ENCODE measurements at places on chromosomes 6 and 20.

DNA sequence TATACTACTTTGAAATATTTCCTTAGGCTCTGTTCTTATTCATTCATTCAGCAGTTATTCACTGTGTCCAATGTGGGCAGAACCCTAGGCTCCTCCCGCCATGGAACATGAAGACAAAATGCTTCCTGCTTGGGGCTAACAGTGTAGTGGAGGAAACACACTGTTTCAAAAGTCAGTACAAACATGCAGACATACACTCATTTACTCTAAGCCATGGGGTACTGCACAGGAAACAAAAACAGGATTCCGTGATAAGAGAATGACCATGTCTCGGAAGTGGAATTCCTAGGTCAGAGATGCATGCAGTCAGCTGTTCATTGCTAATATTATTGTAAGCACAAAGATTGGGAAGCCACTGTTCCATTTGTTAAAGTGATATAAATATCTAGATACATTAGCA is 18.4 kb upstream of the FAM209A start:
- DNase-seq: no peak

DNA sequence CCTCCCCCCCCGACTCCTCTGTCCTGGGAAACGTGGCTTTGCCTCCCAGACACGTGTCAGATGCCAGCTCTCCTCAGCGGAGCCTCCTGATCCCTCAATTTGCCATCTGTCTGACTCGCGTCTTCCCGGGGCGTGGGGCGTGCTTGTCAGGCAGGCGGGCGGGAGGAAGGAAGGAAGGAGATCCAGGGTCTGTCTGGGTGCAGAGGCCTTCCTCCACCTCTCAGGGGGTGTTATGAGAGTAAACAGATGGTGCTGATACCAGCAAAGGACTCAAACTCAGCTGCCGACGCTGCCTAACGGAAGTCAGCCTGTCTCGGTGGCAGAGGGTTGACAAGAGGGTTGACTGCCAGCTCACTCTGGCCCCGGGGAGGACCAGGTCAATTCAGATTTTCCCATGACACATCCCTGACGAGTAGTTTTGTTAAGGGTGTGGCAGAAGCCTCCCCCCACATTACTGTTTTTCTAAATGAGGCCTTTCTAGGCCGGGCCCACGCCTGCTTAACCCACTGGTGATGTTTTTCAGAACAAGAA is 17.0 kb downstream of the UQCC2 start:
- no peak for DNase-seq

- no peak for DNase-seq
Observed at GRCh38 chr6:90186026-90186425, 110.6 kb downstream of the BACH2 start.

GRCh38 chr6:617456-618100 is 39.3 kb downstream of the HUS1B start:
- DNase-seq: no peak

- DNase-seq: no peak
Observed at GRCh38 chr6:158168040-158168289, at the start of gene SERAC1. SERAC1 (minus strand) TSS chr6:158168262; CDS start chr6:158158363, 9,899 bp downstream.

GRCh38 chr20:49460916-49461315 is 21.6 kb downstream of the KCNB1 start:
- peak; percentile 55 for DNase-seq

DNA sequence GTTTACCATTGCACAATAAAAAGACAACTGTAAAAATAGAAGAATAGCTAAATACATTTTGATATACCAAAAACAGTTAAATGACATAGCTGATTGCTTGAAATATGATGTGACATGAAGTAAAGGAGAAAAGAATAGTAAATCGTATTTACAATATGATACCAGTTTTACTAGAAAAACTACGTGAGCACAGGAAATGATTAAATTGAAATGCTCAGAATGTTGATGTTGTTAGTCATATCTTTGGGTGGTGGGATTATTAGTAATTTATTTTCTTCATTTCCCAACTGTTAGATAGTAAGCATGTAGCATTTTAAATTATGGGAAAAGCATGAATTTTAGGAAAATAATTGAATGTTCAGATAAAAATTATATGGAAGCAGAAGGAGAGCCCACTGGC is 268.3 kb upstream of the TAB2 start:
- DNase-seq: no peak

DNA sequence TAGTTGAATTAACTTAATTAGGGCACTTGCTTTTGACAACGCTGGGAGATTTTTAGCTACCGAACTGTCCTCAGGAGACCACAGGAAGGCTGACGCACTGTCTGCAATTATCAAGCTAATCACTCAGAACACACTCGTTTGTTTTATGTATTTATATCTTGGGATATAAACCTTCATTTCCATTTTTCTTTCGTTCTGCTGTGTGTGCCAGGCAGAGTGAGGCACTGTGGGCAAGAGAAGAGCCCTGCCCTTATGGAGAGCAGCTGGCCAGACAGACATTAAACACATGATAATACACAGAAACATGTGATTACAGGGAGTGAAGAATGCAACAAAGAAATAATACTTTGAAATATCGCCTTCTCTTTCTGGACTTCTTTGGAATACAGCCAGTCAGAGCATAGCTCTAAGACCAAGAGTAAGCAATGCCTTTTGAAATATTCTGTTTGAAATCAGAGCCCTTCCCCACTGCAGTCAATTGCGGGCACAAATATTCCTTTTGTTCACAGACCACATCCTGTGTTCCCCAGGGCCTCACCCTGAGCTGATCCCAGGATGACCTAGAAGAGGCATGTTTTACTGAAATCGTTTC is 96.8 kb downstream of the ANKRD60 start:
- DNase-seq: peak; percentile 58

- DNase-seq: no peak
Observed at GRCh38 chr6:23600118-23600517, 525.9 kb upstream of the NRSN1 start.

- no peak for DNase-seq
Observed at GRCh38 chr20:62633598-62634329, 8.5 kb upstream of the SLCO4A1 start.

- DNase-seq: no peak
Observed at GRCh38 chr6:158441716-158442215, 118.1 kb upstream of the TMEM181 start.

DNA sequence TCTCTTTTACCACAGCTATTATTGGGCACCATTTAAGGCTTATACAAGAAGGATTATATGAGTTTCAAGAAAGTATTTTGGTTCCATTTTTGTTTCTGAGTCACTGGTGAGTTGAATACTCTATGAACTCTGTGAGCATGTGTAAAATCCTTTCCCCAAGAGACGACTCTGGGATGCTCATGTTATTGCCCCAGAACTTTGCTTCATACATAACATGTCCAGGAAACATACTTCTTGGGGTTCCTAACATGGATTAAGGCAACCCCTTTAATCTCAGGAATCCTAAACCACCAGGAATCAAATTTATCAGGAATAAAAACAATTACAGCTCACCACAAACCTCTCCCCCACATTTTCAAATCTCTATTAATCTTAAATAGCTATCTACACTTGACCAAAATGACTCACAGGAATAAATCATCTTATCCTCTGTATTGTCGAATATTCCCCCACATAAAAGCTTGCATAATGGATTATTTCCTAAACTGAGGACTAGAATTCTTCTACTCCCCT is 117.5 kb upstream of the COL21A1 start:
- DNase-seq: no peak

DNA sequence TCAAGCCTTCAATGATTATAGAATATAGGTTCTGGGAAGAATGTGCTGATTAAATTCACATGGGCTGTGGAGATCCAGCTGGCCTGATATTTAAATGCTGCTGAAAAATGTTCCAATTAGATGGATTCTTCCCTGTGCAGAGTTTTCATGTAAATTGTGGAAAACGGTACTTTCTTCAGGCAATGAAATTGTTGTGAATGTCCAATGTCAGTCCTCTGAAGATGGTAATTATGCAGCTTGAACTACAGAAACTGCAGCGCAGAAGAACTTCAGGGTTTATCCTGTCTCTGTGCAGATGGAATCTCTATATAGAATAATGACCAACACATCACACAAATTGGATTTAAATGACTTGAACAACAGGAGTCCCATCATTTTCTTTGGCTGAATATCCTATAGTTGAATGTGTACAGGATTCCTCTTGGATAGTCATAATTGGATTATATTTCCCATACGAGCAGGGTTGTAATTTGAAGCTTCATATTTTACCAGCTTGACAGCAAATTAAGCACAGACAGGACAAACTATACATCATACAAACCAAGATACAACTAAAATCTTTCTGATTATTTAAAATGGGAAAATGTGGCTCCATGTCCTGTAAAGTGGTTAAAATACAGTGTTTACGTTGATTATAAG is 82.3 kb downstream of the CAP2 start:
- no peak for DNase-seq

DNA sequence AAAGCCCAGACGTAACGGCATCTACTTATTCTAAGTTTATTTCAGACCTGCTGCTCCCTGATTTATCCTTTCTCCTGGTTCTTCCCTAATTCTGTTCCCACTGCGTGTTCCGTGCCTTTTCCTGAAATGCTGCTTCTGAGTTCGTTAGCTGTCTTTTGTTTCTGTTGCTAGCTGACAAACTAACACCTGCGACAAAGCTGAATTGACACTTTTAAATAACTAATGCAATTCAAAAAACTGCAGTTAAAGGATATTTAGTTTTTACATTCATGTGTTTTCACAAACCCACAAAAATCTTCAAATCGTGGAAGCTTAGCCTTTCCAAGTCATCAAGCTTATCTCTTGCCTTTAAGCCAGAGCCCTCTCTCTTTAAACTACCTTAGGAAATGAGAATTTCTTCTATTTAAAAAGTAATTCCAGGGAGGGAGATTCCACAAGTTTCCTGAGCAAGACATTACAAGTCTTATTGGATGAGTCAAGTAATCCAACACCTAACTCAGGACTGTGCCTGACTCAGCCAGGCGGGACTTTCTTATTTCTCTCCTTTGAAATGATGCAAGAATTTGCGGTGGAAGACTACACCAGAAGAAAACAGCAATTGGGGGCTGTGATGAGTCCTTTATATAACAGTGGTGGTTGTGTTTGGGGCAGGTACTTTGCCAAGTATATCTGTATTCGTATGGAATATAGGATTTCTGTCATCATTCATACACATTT is 6.3 kb downstream of the ADTRP start:
- DNase-seq: no peak

DNA sequence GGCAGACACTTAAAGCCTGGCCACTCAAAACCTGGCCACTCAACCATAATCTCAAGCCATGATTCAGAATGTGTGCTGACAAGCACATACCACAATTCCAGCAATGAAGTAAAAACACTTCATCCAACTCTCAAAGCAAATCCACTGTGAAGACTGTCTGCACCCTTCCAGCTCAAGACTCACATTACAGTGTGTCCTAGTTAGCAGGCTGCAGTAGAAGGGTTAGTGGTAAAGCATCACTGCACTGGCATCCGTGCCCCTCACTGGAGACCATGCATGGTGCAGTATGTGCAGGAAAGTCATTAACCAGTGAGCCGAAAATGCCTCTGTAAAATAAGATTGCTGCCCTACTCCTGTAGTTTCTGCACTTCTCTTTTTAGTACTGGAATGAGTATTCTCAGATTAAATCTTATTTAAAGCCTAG is 43.4 kb downstream of the SLC23A2 start:
- DNase-seq: no peak

GRCh38 chr6:11196511-11197174 is 35.8 kb downstream of the NEDD9 start:
- DNase-seq: no peak

DNA sequence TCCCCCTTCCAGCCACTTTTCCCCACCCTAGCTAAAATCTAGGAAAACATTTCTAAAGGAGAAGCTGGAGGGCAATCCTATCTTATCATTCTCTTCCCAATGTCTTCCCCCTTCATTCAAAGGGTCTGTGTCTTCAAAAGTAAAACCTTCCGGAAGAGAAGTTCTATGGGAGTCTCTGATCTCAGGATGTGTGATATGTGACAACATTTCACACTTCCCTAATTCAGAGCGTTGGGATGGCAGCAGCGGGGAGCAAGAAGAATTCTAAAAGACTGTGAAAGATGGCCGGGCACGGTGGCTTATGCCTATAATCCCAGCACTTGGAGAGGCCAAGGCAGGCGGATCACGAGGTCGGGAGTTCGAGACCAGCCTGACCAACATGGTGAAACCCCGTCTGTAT is 65.4 kb upstream of the AKIRIN2 start:
- no peak for DNase-seq

- DNase-seq: no peak
Observed at GRCh38 chr6:154157082-154157481, 118.0 kb downstream of the OPRM1 start.

DNA sequence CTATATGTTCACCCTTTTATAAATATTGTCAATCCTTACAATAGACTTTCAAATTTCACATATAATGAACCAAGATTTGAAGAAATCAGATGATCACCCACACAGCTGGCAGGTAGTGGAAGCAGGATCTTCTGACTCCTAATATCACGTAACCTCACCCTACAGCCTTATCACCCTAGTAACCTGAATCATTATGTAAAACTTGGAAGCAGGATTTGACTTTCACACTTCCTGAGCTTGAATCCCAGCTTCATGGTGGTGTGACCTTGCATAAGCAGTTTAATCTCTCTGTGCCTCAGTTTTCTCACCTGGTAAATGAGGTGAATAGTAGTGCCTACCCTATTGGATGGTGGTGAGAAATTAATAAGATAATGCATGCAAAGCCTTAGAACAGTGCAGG is 16.4 kb downstream of the SPTLC3 start:
- DNase-seq: no peak

GRCh38 chr6:47375426-47375825 is 65.7 kb upstream of the TNFRSF21 start:
- DNase-seq: no peak

- DNase-seq: no peak
Observed at GRCh38 chr6:9126878-9127560, 691.7 kb upstream of the SLC35B3 start.

- DNase-seq: no peak
Observed at GRCh38 chr6:127812985-127813698, 87.7 kb downstream of the THEMIS start.

DNA sequence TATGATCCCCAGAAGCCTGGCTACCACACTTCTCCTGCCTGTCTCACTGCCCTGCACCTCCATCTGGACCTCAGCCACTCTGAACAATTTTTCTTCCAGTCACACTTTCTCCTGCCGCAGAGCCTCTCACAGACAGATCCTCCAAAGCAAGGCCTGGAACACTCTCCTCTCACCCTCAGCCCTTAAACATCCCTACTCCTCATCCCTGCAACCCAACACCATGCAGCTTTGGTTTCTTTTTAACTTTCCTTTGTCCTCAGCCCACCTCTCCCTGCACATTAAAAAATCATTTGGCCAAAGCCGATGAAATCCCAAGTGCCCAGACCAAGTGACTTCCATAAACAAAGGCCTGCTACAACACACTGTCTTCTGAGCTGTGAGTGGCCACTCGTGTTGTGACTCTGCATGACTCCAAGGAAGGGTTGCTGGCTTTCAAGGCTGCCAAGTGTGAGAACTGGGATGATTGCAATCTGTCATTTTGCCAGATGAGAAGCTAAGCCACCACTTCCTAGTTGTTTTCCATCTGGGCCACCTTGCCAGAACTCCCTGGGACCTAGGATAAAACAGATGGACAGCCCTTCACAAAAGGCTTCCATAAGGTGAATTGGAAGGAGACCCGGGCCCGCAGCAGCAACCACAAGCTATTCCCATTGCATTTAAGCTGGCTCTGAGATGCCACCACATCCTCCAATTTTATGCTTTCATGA is 144.4 kb upstream of the SSTR4 start:
- no peak for DNase-seq
